SJCRH30 (cell line): ENCODE measurements at places on chromosomes 12 and 14.

DNA sequence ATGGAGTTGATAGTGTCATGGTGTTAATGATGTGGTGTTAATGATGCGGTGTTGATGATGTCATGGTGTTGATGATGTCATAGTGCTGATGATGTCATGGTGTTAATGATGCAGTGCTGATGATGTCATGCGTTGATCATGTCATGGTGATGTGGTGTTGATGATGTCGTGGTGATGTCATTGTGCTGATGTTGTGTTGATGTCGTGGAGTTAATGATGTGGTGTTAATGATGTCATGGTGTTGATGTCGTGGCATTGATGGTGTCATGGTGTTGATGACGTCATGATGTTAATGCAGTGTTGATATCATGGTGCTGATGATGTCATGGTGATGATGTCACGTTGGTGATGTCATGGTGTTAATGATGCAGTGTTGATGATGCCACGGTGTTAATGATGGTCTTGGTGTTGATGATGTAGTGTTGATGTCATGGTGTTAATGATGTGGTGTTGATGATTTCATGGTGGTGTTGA is 49.1 kb upstream of the RIMBP2 start:
- DNase-seq: no peak

- no peak for DNase-seq
Measured at GRCh38 chr12:56020423-56021184, at the start of gene IKZF4. Gene IKZF4, plus strand, starts transcription at chr12:56021043. Its CDS starts 451 bp downstream, at chr12:56021494.

DNA sequence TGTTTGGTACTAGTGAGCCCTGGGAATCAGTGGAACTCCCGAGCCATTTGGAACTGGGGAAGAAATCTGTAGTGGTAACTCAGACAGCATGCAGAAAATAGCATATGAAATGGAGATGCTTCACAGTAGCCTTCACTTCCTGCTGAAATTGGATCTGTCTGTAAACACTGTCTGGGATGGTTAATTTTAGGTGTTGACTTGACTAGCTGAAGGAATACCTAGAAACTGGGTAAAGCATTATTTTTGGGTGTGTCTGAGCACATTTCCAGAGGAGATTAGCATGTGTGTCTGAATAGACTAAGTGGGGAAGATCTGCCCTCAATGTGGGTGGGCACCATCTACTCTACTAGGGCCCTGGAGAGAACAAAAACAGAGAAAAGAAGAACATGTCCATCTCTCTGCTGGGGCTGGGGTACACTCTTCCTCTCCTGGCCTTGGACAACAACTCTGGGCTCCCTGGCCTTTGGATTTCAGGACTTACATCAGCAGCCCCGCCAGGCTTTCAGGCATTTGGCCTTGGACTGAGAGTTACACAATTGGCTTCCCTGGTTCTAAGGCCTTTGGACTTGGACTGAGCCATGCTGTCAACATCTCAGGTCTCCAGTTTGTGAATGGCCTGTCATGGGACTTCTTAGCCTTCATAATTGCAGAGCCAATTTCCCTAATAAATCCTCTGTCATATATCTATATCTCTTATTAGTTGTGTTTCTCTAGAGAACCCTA is 14.0 kb upstream of the CRADD start:
- no peak for DNase-seq

DNA sequence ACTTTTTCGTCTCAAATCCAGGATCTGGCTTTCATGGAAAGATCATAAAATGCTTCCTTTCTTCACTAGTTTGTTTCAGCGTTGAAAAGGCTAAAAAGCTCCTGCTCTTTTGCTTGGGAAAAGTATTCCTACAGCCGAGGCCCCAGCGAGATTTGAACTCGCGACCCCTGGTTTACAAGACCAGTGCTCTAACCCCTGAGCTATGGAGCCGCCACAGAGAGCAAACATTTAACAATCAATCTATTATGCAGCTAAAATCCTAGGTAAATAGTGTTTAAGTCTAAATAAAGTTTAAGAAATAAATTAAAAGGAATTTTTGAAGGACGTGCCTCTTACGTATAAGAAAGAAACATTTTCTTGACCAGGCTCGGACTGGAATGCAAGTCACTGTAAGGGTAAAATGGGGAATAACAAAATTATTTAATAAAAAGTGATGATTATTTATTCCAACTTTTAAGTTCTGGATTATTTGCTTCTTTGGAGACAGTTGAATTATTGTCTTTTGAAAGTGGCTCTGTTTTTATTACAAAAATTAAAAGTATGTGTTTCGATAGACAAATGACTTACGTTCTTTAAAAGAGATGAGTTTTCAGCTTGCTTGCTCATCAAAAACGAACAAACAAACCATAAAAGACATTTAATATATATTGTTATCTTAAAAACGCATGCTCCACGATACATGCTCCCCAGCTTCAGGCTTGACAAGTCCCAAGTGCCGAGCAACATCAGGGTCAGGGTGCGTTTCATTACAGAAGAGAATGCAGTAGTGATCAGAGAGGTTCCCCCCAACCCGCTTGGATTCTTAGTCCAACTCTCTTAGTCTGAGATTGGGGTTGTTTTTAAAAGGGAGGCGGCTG is 10.2 kb downstream of the OR6S1 start:
- DNase-seq: peak; percentile 39

GRCh38 chr12:131362291-131363211 is 348.3 kb upstream of the SFSWAP start:
- no peak for DNase-seq

DNA sequence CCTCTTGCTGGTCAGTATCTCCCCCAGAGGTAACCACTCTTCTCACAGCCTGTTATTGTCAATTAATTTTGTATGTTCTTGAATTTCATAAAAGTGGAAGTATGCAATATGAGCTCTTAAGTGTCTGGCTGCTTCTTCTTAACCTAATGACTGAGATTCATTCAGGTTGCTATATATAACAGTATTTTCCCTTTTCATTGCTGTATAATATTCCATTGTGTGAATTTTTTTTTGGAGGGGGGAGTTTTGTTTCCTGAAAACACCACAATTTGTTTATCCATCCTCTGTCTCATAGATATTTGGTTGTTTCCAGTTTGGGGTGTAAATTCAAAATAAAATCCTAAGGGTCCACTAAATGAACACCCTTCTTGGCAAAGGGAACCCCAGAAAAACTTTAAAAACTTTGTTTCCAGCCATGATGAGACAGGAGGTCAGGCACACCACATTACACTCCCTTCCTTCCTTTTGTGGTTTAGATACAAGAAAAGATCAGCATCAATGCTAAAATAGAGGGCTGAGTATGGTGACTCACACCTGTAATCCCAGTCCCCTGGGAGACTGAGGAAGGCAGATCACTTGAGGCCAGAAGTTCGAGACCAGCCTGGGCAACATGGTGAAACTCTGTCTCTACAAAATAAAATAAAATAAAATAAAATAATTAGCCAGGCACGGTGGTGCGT is 4.1 kb upstream of the DAO start:
- no peak for DNase-seq

GRCh38 chr14:59004012-59004411 is 184.5 kb upstream of the DAAM1 start:
- no peak for DNase-seq

DNA sequence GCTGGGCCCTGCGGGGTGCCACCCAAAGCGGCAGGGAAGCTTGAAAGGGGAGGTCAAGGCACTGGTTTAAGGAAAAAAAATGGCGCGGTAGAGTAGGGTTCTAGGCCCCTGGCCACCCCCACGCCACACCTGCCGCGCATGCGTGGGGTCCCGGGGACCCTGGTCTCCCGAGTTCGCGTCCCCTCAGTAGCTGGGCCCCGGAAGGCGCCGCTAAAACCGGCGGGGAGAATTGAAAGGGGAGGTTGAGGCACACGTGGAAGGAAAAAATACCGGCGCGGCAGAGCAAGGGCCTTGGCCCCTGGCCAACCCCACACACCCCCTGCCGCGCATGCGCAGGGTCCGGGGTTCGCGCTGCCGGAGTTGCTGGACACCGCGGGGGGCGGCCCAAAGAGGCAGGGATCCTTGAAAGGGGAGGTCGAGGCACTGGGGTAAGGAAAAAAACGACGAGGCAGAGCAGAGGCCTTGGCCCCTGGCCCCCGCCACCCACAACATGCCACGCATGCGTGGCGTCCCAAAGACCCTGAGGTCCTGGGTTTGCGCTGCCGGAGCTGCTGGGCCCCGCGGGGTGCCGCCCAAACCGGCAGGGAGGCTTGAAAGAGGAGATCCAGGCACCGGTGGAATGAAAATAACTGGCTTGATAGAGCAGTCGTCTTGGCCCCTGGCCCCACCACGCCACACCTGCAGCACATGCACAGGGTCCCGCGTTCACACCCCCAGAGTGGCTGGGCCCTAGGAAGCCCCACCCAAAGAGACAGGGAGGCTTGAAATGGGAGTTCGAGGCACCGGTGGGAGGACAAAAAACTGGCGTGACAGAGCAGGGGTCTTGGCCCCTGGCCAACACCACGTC is 314.5 kb downstream of the ALG10 start:
- DNase-seq: no peak

- no peak for DNase-seq
Measured at GRCh38 chr12:2944401-2945047, 14.7 kb upstream of the TEAD4 start.

GRCh38 chr14:76138119-76138757 is 13.5 kb upstream of the GPATCH2L start:
- DNase-seq: no peak

DNA sequence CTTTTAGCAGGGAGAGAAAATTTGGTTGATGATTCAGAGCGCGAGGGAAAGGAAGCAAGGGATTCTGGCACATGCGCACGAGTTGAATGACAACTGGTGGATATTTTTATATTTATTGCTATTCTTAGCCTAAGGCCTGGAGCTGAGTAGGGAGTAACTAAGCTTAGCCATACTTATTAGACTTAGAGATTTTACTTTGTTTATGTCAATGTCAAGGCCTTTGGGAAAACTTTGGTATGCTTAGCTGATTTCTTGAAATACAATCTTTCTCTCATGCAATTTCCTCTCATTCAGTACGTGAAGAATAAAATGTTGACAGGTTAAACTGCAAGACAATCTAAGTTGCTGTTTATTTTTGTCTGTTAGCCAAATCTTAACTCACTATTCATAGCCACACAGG is 101.1 kb downstream of the CRADD start:
- DNase-seq: no peak

GRCh38 chr14:44700694-44701093 is 193.6 kb upstream of the FSCB start:
- DNase-seq: no peak

- DNase-seq: no peak
Measured at GRCh38 chr12:27822076-27822712, 42.2 kb upstream of the MANSC4 start.

DNA sequence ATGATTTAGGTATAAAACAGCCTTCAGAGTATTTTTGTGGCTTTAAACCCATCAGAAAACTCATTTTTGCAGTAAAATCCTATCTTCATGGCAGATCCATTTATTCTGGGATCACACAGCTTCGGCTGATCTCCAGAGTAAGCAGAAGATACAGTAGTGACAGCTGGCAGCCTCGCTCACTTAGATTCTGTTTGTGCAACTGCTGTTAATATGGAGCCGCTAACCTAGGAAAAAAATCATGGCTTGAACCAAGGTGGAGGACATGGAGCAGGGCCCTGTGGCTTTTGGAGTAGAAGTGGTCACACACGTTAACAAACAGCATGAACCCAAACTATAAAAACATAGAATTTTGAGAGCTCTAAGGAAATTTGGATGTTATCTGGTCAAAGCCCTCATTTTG is 137.2 kb upstream of the ARHGAP5 start:
- DNase-seq: peak; percentile 66

GRCh38 chr12:39722504-39722903 is 102.9 kb upstream of the ABCD2 start:
- no peak for DNase-seq

GRCh38 chr12:19110221-19110940 is 19.2 kb upstream of the PLEKHA5 start:
- DNase-seq: no peak

GRCh38 chr12:47139000-47139681 is 59.4 kb upstream of the AMIGO2 start:
- DNase-seq: no peak

GRCh38 chr12:20423557-20423956 is 55.2 kb downstream of the PDE3A start:
- DNase-seq: no peak

DNA sequence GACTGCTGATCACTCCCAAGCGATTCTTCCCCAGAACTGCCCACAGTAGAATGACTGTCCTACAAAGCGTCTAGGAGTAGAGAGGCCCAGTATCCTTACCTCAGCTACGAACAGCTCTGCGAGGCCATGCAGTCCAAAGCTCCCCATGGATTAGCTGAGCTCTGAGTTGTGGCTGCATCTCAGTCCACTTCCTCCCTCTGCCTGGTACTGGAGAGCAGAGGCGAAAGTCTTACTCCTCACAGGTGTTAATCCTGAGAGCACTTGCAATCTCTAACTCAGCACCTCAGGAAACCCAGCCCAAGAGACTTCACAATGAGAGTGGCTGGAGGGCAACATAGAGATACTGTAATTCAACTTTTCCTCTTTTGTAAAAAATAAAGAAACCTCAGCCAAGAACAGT is 493.1 kb downstream of the BCAT1 start:
- no peak for DNase-seq

- DNase-seq: peak; percentile 18
Measured at GRCh38 chr14:77458249-77458950, 507 bp downstream of the AHSA1 start.

DNA sequence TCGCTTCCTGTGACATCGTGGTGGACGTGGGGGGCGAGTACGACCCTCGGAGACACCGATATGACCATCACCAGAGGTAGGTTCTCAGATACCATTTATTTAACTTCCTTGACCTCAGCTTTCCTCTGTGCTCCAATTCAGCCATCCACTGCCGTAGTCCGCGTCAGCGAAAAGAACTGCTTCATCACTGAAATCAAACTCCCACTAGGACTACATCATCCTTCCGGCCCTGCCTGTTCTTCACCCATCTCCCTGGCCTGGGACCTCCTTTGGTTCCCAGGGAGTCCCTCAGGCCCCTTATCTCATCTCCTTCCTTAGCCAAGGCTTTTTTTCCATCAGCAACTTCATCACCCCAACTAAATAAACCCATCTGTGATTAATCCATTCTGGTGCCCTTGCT is 692 bp downstream of the MYG1 start:
- DNase-seq: no peak

DNA sequence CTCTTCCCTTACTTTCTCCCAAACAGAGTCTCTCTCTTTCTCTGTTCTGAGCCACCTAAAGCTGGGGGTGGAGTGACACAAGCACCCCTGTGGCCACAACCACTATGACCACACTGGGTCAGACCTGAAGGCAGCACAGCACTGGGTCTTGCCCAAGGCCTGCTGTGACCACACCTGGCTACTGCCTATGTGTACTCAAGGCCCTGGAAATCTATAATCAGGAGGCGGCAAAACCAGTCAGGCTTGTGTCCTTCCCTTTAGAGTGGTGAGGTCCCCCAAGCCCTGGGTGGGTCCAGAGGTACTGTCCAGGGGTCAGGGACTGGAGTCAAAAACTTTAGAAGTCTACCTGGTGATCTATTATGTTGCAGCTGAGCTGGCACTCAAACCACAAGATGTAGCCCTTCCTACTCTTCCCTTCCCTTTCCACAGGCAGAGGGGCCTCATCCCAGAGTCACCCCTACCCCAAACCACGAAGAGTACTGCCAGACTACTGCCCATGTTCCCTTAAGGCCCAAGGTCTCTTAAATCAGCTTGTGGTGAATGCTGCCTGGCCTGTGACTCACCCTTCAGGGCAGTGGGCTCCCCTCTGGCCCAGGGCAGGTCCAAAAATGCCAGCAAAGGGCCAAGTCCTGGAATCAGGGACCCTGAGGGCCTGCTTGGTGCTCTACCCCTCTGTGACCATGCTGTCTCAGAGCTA is 179.8 kb upstream of the DYRK2 start:
- no peak for DNase-seq

- no peak for DNase-seq
Measured at GRCh38 chr12:54407183-54407905, 11.7 kb downstream of the ITGA5 start.

GRCh38 chr14:101241807-101242278 is 319.5 kb upstream of the DIO3 start:
- DNase-seq: no peak
